ENCODE measurements at places on chromosomes 2 and 18.
A peak's percentile ranks its signal among the peaks of the same experiment; 100 is the strongest.

DNA sequence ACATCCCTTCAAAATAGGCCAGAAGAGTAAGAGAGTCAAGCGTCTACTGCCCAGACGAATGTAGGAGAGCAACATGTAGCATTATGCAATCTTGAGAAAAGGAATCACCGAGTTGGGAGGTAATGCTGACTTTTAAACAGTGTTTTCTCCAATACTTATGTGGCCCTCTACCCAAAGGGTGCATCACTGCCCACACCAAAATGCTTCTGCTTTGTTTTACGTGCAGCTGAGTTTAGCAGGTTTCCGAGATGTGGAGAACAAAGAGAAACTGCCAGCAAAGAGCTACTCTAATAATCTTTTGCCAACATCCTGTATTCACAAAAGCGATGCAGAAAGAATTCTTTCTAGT is 63.4 kb upstream of the ZEB2 start:
- no peak for DNase-seq

DNA sequence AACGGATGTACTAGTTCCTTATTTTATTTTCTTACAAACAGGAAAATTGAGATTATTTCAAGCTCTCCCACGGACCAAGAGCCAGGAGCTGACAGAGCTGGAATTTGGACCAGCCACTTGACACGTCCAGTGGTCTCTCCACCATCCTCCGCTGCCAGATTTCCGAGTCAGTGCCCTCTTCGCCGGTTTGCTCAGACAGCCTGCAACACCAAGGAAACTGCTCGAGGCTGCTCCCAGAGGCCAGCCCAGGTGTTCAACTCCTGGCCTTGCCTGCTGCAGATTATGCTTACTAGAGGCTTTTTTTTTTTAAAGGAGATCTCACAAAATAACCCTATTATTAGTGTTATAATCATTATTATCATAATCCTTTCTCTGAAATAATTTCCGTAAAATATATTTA is 779.8 kb downstream of the RNF144A start:
- no peak for DNase-seq

DNA sequence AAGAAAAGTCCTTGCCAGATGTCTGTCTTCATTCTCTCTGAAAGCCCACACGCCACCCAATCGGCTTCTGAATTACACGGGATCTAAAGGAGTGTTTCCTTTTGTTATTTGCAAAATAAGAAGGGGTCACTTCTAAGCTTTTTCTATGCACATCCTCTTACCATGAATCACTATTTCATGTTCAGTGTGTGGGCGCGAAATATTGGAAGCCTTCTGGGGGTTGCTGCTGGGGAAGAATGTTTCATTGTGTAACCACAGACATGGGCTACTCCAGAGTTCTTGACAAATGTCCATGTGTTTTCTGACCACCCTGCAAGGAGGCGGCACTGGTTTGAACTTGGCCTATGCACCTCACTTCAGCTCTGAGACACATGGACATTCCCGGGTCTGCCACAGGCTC is 133.6 kb upstream of the APCDD1 start:
- peak; percentile 37 for DNase-seq

DNA sequence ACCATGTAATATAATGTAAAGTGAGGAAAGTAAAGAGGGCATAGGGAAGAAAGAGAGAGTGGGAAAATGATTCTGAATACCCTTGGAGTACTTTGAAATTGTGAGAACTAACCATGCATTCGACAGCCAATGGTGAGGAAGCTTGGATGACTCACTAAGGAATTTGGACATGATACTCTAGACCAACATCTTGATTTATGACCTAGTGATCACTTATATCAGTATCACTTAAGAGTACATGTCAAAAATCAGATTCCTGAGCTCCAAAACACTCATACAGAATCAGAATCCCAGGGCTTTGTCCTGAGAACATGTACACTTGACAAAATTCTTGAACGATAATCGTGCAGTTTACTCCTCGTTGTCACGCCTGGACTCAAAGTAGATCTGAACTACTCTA is 1899.8 kb upstream of the PIK3C3 start:
- DNase-seq = no peak

GRCh38 chr18:2444201-2444875 is 127.0 kb downstream of the METTL4 start:
- no peak for DNase-seq

- no peak for DNase-seq
Observed at GRCh38 chr2:224442071-224442967, 40.4 kb upstream of the FAM124B start.

- no peak for DNase-seq
Observed at GRCh38 chr18:76791106-76791505, 31.3 kb upstream of the ZNF236 start.

DNA sequence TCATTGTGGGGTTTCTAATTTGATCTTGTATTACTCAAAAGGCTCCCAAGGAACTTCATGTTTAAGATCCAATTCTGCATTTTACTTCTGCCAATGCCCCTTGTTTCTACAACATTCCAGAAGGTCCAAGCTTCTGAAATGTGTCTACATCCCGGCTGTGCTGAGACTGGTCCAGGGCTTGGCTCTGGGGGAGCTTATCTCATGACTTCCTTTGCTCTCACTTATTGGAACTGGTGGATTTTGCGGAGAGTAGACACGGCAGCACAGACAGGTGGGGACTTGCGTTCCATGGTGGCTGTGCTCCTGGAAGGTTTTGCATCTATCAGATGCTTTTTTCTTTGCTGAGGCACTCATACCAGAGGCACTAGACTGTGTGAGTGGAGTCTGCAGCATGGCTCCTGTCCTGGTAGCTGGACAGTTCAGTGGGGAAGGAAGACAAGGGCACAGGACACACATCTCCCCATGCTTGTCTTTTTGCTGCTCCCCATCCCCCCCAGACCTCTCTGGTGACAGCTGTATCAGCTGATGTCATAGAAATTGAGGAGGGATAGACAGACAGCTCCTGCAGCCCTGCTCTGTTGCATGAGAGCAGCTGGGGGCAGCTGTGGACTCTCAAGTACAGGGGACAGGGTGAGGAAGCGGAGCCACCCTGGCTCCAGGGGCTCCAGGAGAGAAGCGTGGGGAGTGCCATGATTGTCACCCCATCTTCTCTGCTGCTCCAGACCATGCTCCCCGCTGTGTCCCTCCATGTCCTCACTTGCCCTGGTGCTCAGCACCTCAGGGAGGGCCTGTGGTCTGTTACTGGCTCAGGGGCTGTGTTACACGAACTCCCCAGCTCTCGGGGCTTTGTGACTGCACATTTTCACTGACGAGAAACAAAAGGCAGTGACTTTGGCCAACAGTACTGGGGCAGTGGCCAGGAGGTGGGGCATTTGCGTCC is 46.0 kb downstream of the ACAA2 start:
- DNase-seq = no peak

Measured in AG09309 (cell line).